ENCODE measurements at places on chromosomes 1 and 21.

- DNase-seq, result no peak
These were observed 92.0 kb downstream of the VWA5B1 start for GRCh38 chr1:20382711-20383110.

DNA sequence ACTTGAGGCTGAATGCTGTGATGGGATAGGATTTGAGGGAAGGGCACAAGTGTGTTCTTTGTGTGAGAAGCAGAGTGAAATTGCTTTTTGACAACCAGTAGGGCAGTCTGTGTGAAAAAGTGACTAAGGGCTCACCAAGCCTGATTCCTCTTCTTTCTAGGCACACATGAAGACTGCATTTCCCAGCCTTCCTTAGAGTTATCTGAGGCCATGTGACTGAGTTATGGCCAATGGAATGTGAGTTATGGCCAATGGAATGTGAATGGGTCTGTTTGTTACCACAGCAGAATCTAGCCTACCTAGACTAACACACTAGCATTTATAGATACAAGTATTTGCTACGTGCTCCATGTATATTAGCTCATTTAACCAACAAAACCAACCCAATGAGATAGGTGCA, 35.3 kb upstream of the DIRAS3 start:
- no peak for DNase-seq

GRCh38 chr1:41571041-41571440, 86.6 kb upstream of the EDN2 start:
- no peak for DNase-seq

DNA sequence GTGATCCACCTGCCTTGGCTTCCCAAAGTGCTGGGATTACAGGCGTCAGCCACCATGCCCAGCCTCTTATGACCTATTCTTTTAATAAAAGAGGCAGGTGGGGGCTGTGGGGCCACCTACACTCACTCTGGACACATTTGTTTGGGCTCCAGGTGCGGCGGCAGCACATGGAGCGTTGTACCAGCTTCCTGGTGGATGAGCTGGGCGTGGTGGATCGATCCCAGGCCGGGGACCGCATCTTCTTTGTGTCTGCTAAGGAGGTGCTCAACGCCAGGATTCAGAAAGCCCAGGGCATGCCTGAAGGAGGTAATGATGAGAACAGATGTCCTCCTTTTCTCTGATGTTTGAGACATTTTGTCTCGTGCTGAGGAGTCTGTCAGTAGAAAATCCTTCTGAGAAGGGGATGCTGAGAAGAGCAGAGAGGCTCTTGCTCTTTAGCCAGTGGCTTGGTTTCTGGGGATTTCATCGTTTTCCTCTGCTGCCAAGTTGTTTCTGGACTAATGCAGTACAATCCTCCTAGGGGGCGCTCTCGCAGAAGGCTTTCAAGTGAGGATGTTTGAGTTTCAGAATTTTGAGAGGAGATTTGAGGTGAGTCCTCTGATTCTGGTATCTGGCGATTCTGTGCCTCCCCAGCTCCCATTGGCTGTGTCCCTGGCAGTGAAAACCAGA, 17.9 kb upstream of the MIIP start:
- DNase-seq, result no peak

DNA sequence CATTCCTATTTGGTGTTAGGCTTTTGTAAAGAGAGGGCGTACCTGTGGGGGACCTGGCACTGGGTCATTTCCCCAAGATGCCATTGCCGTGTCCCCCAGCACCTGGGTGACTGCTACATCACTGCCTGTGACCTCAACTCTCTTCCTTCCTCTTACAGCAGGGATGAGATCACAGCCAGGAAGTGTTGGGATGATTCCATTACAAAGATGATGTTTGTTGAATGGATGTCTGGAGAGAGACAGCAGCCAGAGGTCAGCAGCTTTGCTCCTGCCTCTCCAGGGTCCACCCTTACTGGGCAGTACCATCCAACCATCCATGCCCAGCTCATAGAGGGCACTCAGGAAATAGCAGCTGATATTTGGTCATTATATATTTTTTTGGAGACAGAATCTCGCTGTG, 35.1 kb downstream of the TMEM51 start:
- DNase-seq, result no peak

DNA sequence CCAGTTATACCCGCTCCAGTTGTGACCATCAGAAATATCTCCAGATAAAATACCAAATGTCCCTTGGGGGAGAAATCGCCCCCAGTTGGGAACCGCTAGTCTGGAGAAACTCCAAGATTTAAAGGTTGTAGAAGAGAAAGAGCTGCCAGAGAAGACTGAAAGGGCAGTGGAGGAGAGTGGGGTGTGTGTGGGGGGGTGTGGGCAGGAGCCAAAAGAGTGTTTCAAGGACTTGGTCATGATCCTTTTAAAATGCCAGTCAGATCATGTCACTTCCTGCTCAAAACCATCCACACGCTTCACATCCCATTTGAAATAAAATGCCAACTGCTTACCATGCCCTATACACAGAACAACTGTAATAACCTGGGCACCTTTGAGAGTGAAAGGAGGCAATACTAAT, 3.4 kb upstream of the HEYL start:
- DNase-seq, result no peak

GRCh38 chr1:216005916-216006315, 417.3 kb downstream of the USH2A start:
- DNase-seq, result no peak

DNA sequence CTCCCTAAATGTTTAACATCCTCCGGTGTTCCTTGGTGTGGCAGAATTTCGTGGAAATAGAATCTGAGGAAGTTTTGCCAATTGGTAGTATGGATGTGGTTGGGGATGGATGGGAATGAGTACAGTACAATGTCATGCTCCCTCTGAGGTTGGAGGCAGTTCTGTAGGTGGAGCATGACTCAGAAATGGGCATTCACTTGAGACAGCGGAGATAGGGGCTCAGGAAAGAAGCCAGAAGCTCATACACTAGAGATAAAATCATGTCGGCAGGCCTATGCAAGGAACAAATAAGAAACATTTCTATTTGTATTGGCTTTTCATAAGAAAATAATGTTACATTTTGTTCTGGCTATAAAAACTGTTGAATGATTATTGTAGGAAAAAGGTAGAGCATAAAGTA, 196.0 kb downstream of the URB2 start:
- no peak for DNase-seq

GRCh38 chr1:61450454-61450853, 274.5 kb downstream of the TM2D1 start:
- DNase-seq, result no peak

DNA sequence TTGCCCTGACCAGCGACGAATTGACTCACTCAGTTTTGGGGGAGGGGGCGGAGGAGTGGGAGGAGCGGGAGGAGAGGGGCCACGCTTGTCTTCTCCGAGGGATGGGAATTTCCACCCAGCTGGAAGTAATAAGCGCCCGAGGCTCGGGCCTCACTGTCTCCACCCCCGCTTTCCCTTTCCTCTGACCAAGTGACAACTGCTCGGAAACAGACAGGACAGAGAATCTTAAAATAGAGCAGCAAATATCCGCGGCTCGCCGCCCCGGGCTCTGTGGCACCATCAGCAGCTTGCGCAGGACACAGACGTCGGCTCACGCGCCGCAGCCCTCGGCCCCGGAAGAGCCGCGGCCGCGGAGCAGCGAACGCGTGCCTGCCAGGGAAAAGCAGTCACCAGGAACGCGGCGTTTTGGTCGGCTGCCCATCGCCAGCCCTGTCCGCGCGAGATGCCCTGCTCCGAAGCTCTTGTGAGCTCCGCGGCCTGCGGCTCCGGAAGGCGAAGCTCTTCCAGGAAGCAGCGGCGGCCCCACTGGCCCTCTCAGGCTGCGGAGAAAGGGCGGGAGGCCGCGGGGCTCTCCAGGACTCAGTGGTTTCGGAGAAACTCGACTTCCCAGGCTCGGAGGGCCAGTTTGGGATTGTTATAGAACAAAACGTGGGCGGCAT, 10.7 kb upstream of the RGS16 start:
- peak; percentile 54 for DNase-seq

DNA sequence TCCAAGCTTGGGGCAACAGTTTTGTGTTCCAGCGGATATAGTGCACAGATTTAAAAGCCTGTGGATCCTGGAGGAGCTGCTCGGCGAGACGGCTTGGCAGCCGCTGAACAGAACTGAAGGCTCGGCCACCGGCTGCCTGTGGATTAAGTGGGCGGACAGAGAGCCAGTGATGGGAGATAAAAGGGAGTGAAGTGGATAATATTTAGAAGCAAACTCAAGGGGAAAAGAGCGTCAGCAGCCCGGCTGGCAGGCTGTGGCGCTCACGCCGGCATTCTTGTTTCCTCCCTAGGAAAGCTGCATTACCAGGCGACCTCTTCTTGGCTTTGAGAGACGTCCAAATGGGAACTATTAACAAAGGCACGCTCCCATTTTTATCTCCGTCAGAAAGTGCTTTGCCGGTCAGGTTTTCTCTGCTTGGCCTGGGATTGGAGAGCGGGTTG, 10.4 kb downstream of the TRABD2B start:
- no peak for DNase-seq

GRCh38 chr1:37776946-37777516, 12.1 kb upstream of the EPHA10 start:
- no peak for DNase-seq

DNA sequence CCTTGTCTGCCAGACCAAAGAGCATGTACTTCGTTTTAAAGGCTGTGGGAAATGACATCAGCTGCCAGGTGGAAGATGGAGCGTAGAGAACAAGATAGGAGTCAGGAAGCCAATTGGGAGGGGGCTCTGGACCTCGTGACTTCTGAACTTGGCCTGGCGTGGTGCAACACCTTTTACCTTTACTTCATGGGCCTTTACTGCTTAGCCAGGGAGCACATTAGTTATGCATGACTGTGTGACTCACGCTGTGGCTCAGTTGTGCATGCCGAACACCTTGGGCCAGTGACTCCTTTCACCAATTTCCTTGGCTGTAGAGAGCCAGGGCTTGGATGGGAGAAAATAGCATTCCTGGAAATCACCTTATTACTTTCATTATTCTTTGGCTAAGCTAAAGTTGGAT, 7.2 kb downstream of the XCL1 start:
- DNase-seq, result no peak

- DNase-seq, result no peak
These were observed 5.1 kb downstream of the SDC3 start for GRCh38 chr1:30903343-30904034.

GRCh38 chr21:41709166-41709565, 57.7 kb downstream of the RIPK4 start:
- DNase-seq, result no peak

DNA sequence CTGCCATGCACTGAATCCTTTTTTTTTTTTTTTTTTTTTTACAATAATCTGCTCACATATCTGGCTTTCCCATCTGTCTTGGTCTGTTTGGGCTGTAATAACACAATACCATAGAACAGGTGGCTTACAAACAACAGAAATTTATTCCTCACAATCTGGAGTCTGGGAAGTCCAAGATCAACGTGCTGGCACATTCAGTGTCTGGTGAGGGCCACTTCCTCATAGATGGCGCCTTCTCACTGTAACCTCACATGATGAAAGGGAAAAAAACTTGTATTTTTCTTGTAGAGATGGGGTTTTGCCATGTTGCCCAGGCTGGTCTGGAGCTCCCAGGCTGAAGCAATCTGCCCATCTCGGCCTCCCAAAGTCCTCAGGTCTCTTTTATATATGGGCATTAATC, 13.0 kb upstream of the PARP1 start:
- no peak for DNase-seq

DNA sequence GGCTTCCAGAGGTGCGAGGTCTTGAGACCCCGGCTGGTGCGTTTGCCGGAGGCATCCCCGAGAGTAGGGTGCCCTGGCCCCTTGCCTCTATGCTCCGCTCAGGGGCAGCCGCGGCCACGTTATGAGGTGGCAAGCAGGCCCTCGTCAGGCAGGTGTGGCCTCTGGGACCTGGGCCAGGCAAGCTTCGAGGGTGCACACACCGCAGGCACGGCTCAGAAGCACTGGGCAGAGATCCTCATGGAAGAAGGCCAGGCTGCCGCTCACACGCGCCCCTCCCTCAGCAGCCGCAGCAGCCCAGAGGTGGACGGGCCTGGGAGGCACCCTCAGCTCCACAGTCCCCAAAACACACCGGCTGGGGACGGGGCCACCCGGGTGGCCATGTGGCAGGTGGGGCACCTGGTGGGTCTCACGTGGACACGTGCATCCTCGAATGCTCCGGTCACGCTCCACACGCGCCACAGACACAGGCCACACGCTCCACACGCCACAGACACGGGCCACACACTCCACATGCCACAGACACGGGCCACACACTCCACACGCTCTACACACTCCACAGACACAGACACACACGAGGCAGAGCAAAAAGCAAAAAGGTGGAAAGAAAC, 6.5 kb downstream of the SDF4 start:
- DNase-seq, result no peak

DNA sequence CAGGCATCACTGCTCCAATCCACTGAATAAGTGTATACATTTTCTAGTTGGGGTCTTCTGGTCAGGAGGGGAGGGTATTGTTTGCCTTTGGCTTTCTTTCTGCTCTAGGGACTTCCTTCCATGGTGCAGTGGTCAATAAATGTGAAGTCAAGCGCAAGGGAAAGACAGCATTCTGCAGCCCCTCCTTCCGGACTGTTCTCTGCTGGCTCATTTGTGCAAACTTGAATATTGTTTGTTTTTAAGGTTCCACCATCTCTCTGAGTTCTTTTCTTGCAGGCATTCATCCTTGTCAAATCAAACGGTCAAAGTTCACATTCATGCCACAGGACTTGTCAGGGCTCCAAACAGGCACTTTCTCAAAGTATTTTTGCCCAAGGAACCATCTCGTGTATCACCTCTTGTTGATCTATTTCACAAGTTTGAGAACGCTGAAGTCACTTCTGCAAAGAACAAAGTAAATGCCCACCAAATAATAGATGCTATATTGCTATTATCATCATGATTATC, 205.6 kb upstream of the KAZN start:
- no peak for DNase-seq

GRCh38 chr1:224846119-224846907, 83.2 kb upstream of the DNAH14 start:
- no peak for DNase-seq

DNA sequence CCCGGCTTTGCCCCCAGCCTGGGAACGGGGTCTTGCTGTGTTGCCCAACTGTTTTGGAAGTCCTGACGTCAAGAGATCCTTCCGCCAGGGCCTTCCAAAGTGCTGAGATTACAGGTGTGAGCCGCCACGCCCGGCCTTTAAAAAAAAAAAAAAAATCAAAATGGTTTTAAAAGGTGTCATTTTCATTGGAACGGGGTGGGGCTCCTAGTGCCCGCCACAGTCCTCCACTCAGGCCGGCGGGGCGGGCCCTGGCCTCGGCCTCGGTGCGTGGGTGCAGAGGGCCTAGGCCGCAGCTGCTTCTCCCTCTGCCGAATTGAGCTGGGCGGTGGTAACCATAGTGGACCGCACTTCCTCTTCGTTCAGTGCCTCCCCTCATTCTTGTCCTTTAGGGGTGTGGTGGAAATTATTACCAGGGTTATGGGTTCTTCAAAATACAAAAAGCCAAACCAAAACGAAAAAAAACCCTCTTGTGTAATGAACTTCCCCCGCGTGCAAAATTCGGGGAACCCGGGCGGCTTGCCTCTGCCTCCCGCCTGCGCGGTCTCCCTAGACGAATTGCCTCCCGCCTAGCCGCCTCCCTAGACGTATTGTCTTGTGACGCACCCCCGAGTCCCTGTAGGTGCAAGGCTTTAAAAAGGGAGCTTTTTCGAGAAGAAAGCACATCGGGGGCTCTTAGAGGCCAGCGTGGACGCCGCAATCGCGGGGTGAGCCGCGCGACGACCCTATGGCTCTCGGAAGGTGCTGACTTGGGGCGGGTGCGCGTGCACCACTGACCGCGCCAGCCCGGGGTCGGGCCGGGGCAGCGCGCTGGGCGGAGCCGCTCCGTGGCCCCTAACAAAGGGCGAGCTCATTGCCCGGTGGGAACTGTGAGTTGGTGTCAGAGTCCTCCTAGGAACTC, 10.5 kb upstream of the SPEN start:
- DNase-seq, result no peak

- DNase-seq, result no peak
These were observed 63.9 kb downstream of the KCNK1 start for GRCh38 chr1:233677690-233678354.
